ENCODE measurements at places on chromosomes 5 and 9.

- peak; percentile 28 for DNase-seq
These were observed 81.4 kb upstream of the PIK3R1 start for GRCh38 chr5:68134033-68134668.

DNA sequence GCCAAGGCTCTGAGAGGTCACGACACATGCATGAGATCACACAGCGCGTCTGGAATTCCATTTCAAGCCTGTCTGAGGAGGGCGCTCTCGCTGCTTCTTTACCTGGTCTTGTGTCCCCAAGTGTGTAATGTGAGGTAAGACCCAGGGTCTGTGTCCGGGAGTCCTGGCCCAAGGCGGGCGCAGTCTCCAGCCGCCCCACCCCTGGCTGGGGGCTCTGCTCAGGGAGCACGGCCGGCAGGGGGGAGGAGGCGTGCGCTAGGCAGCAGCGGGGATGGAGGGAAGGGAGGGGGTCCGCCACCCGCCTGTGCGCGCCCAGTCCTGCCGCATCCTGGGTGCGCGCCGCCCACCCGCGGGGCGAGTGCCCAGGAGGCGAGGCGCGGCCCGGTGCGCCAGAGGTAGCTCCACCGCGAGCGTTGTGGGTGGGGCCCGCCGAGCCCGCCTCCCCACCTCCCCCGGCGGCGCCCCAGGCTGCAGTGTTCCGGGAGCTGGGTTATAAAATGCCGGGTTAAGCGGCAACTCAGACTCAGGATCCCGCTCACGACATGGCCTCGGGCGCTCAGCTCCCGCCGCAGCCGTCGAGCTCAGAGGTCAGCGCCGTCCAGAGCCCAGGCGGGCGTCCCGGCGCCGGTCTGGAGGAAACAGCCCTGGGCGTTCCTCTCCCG lies at the start of gene CCNI2:
Gene CCNI2, plus strand, starts transcription at position 473 of the 662 bp plus-strand sequence. Its CDS starts 70 bp downstream, at position 543.
- peak; percentile 86 for DNase-seq

- DNase-seq: no peak
These were observed 65.3 kb upstream of the SMC2 start for GRCh38 chr9:104028827-104029226.

DNA sequence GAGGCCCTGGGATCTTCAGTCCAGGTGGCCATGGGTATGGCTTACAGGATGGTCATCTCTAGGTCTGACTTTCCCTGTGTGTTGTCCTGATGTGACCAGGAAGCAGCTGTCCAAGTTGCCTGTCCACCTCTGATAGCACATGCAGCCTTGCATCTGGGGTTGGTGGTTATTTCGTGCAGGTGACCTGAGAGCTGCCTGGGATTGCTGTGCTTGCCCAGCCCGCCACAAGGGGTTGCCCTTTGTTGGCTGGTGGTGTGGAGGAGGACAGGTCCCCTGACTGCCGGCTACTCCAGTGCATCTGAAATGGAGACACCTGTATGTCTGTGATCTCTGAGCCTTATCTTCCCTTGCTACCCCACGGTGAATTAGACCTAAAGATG lies 212.6 kb downstream of the ARHGAP26 start:
- peak; percentile 49 for DNase-seq

- DNase-seq: no peak
These were observed 82.6 kb downstream of the SMIM23 start for GRCh38 chr5:171868236-171868635.

- DNase-seq: peak; percentile 69
These were observed 1.2 kb upstream of the NELFB start for GRCh38 chr9:137253717-137254623.

GRCh38 chr9:123796618-123797484 lies 133.1 kb downstream of the DENND1A start:
- DNase-seq: no peak

- DNase-seq: no peak
These were observed 659.2 kb downstream of the MTRR start for GRCh38 chr5:8528106-8528505.

GRCh38 chr9:128429513-128430086 lies 8.9 kb downstream of the CERCAM start:
- DNase-seq: peak; percentile 62

- peak; percentile 41 for DNase-seq
These were observed 742 bp upstream of the WNK2 start for GRCh38 chr9:93183131-93183662.

DNA sequence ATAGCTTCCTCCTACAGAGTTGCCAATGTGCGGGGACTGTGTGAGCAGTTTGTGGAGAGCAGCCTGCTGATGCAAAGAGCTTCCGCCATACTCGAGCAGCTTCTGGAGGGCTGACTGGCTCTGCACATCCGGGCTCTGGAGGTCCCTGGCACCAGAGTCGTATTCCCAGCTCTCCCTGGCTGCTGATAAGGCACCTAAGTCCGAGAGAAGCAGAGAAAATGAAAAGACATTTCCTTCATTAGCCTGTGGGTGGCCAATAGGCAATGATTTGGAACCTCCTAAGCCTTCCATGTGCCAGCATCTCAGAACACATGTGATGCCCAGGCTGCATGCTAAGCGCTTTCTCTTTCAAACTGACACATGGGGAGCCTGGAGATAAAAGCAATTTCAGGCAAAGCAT lies 94.3 kb downstream of the TSSK1B start:
- no peak for DNase-seq

DNA sequence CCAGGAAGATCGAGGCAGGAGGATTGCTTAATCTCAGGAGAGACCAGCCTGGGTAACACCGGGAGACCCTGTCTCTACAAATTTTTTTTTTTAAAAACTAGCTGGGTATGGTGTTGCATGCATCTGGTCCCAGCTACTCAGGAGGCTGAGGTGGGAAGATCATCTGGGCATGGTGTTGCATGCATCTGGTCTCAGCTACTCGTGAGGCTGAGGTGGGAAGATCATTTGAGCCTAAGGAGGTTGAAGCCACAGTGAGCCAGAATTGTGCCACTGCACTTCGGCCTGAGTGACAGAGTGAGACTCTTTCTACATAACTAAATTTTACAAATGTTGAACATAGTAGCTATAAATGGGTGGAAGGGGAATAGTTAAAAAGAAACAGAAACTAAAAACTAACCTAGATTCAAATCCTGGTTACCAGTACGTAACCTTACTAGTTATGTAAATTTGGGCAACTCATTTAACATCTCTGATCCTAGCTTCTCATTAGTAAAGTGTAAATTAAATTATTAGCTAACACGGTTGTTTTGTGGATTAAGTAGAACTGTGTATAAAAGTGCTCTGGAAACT lies 41.7 kb downstream of the TMEM161B start:
- DNase-seq: no peak

DNA sequence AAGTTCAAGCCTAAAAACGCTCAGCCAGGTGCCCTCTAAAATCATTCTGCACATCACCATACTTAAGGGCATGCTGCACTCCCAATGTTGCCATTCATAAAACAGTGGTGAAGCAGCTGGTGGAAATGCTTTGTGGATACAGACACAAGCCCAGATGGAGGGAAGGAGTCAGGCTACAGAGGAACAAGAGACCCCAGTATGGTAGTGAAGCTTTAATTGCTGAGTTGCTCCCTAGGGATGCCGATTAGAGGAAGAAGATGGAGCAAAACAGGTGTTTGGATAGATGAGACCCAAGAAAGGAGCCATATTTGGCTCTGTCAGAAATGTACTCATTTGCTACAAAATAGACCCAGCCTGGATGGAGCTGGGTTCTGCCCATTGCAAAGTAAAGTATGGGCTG lies 230.5 kb downstream of the NSG2 start:
- DNase-seq: no peak

GRCh38 chr9:38047301-38048251 lies 21.5 kb downstream of the SHB start:
- DNase-seq: peak; percentile 64

DNA sequence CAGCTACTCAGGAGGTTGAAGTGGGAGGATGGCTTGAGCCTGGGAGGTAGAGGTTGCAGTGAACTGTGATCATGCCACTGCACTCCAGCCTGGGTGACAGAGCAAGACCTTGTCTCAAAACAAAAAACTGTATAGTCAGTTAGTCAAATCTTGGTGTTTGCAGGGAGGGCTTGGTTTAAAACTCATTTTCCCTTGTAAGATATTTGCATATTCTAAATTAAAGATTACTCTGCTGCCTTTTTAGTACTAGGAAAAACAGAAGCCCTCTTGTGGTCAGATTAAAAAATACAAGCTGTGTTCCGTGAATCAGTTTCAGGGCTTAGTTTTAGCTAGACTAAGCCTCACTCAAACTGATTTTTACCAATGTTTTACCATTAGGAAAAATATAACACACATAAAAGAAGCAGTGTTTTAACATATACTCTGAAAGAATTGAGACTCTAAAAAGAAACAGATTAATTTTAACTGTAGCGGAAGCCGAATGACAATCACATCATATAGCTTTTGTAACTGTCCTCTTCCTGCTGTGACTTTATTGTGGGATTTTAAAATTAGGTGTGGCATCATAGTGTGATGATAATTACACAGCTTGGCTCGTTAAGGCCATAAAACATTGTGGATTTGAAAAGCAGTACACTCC lies 84.9 kb upstream of the BASP1 start:
- peak; percentile 51 for DNase-seq

DNA sequence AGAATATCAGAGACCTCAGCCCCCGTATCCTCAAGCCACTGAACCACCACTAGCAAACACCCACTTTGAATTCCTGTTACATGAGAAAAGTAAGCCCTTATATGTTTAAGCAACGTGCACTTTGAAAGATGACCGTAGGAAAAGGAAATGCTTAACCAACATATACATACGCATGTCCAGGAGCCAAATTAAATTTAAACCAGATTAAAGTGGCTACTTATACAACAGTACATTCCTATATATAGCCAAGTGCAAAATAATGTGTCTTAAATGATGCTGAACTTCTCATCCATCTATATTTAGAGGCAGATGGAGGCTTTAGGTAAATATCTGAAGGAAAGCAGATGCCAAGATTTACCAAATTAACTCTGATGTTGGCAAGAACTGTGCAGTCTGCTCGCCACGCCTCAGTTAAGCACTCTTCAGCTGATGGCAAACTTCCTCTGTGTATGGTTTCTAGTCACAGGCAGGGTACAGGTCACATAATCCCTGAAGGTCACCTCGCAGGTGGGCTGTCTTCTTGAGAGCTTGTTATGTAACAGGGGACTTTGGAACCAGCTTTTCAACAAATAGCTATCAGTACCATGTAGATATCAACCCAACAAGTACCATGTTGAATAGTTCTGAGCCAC lies 8.6 kb downstream of the GCNT4 start:
- no peak for DNase-seq

GRCh38 chr5:126988021-126988569 lies 42.3 kb downstream of the MARCHF3 start:
- DNase-seq: no peak

DNA sequence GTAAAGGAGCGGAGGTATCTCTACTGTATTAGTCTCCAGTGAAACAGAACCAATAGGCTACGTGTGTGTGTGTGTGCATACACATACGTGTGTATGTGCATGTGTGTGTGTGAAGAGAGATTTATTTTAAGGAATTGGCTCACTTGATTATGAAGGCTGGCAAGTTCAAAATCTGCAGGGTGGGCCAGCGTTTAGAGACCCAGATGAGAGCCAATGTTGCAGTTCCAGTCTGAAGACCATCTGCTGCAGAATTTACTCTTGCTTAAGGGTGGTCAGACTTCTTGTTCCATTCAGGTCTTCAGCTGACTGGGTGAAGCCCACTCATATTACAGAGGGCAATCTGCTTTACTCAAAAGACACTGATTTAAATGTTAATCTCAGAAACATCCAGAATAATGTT lies 119.2 kb downstream of the FGF18 start:
- DNase-seq: no peak

- DNase-seq: no peak
These were observed 2.7 kb downstream of the KLF4 start for GRCh38 chr9:107486674-107487520.

DNA sequence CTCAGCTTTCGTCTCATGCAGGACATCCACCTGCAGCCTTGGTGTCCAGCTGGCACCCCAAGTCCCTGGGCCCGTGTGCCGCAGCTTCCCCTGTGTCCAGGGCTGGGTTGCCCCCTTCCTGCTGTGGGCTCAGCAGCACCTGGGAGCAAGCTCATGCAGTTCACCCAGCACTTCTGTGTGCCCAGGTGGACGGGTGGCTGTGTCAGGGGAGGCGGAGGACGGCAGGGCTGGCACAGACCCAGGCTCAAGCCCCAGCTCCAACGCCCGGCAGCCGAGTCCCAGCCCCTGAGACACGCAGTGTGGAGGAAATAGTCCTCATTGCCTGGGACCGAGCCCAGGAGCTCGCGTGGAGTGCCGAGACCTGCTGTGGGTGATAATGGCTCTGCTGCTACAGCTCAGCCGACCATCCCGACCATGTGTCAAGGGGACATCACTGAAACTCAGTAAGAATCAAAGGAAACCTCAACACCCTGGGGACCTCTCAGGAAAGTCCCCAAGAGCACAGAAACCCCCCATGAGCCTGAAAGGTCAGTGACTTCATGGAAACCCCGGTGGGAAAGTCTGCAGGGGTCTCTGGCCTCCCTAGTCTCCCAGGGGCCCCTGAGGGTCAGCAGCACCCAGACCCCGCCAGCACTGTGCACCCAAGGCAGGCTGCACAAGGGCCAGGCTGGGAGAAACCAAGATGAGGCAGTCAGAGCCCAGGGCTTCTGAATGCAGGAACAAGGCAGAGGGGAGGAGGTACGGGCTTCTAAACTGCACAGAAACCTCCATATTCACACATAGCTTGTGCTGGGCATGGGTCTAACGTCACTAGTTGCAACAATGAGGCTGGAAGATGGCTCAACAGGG lies 38.8 kb downstream of the LPCAT1 start:
- no peak for DNase-seq

DNA sequence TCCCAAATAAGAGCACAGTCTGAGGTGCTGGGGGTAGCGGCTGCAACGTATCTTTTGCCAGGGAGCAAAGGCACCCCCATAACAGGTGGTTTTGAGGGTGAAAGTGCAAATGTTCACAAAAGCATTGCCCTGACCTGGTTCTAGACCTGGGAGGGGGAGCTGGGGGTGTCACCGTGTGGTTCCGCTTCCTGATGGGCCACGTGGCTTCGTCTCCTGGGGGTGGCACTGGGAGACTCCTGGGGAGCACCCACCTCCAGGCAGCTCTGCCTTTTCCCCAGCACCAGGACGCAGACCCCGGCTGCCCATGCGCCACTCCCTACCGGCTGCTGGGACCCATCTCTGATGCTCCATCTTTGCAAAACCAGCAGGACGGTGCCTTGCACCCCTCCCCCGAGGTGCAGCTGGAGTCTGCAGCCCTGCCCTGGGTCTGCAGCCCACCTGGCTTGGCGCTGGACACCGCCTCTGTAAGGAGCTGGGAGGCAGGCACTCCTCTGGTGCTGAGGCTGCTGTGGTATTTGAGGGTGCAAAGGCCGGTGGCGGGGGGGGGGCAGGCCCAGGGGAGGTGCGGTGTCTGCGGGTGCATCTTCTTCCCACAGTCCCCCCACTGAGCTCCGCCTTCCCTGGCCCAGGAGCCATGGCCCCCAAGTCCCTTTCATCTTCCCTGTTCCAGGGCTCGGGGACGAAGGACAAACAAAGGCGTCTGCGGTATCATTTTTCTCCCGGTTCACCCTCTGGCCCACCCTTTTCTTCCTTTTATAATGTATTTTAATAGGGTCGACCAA lies 29.8 kb upstream of the RXRA start:
- peak; percentile 58 for DNase-seq

- no peak for DNase-seq
These were observed 272.0 kb downstream of the EFNA5 start for GRCh38 chr5:107398703-107399102.

GRCh38 chr9:129182122-129182521 lies 4.1 kb upstream of the IER5L start:
- DNase-seq: no peak

Data from H7 (cell line).